Stimulated activated CD4-positive, alpha-beta T cell treated with anti-CD3 and anti-CD28 coated beads, Interleukin-1b, Interleukin-23, amount 100 ng/mL, for 4 hours (primary cell): ENCODE measurements at places on chromosomes 2 and 18.

- peak; percentile 30 for DNase-seq
Measured at GRCh38 chr2:196278491-196278911, 107.1 kb upstream of the STK17B start.

DNA sequence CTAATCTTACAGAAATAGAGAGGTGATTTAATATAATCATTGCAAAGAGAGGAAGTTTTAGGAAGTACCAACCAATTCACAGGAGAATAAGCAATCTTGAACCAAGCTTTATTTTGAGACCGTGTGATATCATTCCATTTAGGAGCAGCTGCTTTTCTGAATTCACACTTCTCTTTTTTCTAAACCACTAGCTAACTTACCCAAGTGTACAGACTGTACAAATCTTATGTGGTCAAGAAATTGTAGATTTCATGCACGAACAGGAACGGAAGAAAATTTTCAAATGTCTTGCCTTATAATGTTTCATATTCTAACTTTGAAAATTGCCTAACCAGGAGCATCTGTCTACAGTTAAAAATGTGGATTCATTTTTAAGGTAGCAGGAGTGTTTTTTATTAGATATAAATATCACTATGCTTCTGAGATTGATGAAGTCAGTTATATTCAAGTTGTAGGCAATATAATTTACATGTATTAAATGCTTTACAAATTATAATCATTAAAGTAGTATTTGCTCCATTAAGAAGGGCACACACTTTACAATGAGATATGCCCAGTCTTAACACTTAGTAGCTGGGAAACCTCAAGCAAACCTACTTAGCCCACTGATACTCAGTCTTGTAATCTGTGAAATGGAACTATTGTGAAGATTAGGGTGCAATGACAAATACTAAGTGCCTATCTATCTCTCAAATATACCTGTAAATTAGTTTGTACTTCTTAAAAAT is 302.2 kb upstream of the STON1 start:
- no peak for DNase-seq

DNA sequence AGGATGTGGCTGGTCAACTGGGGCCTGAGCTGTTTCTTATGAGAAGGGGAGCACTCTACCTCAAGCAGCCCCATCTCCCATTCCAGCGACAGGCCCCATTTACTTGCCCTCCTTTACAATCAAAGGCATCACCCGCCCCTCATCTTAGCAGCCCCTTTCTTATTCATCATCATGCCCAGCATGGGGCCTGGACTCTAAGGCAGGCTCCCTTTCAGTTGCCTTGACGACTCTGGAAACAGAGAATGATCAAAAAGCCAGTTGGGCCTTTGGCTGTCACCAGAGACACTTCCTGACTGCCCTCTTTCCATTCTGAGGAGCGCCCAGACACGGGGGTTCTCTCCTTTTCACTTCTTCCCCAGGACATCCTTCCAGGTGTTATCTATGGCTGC is 11.2 kb downstream of the CELF4 start:
- DNase-seq: no peak

GRCh38 chr2:26988058-26988860 is 17.8 kb downstream of the MAPRE3 start:
- no peak for DNase-seq

DNA sequence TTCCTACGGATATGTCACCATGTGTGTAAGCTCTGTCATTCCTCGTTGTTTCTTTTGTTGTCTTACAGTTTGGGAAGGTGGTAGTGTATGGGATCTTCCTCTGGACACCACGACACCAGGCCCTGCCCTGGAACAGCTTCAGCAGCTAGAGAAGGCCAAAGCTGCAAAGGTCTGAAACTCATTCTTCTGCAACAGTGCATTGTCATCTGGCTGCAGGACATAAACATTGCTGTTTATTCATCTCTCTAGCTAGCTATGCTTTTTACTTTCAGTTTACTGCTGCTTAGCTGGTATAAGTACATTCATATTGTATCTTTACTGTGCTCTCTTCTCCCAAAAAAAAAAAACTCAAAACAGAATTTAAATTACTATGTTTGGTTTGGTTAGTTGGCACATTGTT is 39.2 kb upstream of the KCNJ13 start:
- no peak for DNase-seq

DNA sequence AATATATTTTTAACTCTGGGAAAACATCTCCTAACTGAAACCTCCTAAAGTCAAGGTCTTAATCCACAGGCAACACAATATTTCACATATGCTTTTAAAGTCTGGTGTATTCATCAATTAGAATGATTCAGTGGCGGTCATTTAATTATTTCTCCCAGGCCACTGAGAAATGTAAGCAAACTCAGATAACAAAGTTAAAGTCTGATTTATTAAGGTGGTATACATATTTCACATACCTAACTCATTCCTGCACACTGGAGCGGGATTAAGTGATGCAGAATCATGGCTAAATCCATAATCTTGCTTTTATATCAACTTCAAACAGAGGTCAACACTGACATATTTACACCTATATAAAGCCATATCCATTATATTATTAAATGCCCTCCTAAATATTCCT is 43.7 kb downstream of the FRZB start:
- DNase-seq: no peak

- no peak for DNase-seq
Measured at GRCh38 chr2:44937688-44938240, 3.7 kb upstream of the SIX3 start.

DNA sequence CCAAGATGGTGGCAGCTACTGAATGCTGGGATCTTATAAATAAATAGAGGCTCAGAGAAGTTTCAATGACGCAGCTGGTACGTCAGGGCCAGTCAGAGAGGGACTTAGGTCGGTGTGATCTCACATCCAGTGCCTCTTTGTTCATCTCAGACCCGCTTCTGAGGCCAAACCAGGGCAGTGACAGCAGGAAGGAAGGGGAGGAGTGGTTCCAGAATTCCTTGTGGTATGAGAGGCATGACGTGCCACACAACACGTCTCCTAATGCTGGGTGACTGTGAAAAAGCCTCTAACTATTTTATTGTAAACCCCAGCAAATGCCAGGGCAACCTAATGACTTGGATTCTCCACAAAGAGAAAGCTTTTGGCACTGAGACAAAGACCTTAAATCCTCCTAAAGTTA is 423.3 kb downstream of the LPIN1 start:
- no peak for DNase-seq

GRCh38 chr2:81247648-81248047 is 943.1 kb upstream of the LRRTM1 start:
- no peak for DNase-seq

DNA sequence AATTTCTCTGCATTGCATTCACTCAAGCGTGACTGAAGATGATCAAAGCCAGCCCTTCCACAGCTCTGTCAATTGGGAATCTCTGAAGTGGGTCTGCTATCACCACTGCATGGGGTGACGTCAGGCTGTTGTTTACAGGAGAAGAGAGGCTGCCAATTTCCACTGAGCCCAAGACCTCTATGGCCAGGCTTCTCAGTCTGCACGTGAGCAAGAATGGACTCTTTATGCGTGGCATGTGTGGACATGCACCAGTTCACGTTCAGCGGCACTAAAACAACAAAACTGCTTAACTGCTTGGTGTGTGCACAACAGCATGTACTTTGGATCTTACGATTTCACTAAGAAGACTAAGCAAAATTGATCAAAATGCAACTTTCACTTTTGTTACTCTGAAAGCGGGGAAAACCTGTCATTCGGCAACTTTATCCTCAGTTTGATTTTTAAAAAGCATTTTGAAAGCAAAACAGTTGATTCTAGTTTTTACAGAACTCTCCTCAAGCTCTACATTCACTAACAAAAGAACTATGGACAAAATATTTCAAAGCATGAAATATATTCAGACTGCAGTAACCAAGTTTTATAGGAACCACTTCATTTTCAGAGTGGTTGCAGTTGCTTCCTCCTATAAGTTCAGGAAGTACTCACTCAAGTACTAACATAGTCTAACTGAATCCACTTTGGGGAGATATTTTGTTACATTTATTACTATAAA is 77.0 kb upstream of the SERTAD2 start:
- no peak for DNase-seq

DNA sequence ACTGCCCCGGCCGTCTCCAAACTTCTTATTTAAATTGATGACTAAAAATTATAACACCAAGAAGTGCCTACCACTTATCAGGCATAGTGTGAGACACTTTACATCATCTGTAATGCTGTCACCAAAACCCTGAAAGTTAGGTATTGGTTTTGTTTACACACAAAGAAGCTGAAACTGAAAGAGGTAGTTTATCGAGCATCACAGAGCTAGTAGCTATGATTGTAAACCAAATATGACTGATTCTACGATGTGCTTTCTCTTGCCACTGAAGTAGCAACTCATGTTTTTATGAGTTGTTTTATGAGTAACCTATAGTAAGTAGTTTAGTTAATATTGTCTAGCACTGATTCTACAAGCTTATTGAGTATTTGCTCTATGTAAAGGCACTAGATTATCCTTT is 31.5 kb downstream of the DYNC1I2 start:
- DNase-seq: no peak

DNA sequence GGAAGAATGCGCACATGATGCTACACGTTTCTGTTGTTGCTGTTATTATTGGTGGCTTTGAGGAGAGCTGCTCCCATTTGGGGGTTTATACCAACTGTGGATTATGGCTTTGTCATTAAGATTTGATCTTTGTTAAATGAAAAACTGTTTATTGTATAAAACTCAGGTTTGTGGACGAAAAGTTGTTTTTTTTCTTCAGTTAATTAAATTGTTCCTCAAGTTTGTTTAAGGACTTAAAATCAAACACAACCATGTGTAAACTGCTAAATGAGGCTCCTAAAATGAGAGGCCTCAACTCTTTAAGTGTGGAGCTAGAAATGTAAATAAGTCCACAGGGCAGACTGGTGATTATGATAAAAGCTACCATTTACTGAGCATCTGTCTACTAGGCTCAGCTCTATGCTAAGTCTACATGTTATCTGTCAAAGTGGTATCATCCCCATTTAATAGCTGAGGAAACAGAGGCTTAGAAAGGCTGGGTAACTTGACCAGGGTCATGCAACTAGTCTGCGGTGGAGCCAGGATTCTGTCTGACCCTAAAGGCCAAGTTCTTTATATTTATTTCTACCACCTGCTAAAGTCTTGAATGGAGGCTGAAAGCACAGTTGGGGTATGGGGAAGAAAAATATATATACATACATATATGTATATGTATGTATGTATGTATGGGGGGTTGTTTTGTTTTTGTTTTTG is 4.1 kb downstream of the MYCN start:
- no peak for DNase-seq

DNA sequence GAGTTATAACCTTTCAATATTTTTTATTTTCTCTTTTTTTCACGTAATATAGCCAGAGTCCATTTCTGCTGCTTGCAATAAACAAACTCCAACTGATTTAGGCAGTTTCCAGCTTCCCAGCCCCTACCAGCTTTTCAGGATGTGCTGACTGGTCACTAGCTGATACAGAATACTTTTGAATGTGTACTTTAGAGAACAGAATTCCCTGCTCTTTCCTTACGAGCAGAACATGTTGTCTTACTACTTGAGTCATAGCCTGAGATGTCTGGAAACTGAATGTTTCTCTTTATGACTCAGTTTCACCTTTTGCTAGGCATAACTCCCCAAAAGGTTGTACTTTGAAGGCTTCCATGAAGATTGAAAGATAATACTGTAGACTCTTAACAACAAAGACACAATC is 44.5 kb upstream of the KCNE4 start:
- DNase-seq: no peak

GRCh38 chr2:122244598-122245229 is 489.3 kb downstream of the TSN start:
- DNase-seq: no peak

- no peak for DNase-seq
Measured at GRCh38 chr2:24538720-24539119, 47.7 kb downstream of the NCOA1 start.

- DNase-seq: no peak
Measured at GRCh38 chr2:232369126-232369951, 9.2 kb upstream of the ALPP start.

DNA sequence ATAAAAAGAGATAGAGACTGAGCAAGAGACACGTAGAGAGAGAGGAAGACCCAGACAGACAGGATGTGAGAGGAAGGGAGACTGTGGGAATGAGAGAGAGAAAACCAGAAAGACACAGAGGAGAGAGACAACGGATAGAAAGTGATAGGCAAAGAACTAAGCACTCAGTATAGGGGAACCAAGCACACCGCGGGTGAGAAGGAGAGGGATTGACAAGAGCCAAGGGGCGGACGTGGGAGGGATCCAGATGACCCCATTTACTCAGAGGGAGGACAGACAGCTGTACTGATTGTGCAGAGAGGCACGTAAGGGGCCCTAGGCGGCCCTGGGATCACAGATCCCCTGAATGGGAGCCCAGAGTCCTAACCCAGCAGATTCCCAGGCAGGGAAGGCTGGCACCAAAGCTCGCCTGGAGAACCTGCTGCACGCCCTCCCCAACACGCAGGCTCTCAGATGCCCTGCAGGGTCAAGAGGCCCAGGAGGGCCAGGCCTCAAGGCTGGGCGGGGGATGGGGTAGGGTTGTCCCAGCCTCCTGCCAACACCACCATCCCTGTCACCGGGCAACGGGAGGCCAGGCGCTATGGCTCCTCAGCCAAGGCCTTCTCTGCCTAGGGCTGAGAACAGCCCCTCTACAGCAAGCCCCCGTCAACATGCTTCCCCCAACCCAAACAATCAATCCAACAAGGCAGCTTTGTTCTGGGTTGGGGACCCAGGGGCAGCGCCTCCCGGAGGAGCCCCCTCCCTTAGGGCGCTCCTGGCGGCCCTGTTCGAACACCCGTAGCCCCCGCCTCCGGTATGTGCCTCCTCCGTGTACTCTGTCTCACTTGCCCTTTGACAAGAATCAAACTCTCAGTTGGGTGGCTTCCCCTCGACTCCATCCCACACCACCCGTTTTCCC is 579 bp downstream of the LOXL3 start:
- no peak for DNase-seq

- no peak for DNase-seq
Measured at GRCh38 chr2:71561441-71562267, 108.3 kb downstream of the DYSF start.

GRCh38 chr2:177295484-177295883 is 31.0 kb upstream of the NFE2L2 start:
- no peak for DNase-seq
